ENCODE measurements at places on chromosomes 1 and 21.

DNA sequence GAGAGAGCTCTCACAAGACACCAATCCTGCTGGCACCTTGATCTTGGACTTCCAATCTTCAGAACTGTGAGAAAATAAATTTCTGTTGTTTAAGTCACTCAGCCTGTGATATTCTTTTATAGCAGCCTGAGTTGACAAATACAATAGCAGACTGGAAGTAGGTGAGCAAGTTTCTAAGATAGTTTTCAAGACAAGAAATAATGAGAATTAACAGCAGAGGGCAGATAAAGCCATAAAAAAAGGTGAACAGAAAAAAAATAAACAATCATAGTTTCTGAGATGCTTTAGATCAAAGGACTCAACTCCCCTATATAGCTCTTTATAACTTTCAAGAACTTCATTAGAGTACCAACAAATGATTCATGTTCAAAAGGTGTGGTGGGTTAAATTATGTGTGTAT lies 119.8 kb downstream of the PLPPR5 start:
- no peak for DNase-seq

GRCh38 chr1:19582318-19582717 lies 61.8 kb upstream of the NBL1 start:
- peak; percentile 51 for DNase-seq

DNA sequence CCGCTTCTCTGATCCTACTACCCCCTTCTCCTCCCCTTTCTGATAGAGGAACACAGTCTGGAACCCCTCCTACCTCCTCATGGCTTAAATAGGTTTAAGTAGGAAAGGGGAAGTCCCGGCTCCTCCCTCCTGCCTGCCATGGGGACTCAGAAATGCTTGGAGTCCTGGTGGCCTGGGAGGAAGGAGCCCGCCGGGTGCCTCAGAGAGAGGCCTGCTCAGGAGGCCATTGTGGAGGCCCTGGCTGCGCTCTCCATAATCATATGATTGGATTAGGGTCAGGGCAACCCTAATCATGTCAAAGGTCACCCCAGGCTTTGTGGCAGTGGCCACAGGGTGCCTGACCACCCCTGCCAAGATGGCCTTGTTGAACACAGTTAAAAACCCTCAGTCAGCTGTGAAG lies 29.0 kb downstream of the WNT3A start:
- DNase-seq: no peak

- no peak for DNase-seq
Observed at GRCh38 chr21:42527489-42528158, 14.0 kb downstream of the SLC37A1 start.

GRCh38 chr1:85580872-85581801 lies 576 bp downstream of the CCN1 start:
- DNase-seq: peak; percentile 89

GRCh38 chr1:169914531-169914930 lies 20.8 kb upstream of the SCYL3 start:
- DNase-seq: no peak

DNA sequence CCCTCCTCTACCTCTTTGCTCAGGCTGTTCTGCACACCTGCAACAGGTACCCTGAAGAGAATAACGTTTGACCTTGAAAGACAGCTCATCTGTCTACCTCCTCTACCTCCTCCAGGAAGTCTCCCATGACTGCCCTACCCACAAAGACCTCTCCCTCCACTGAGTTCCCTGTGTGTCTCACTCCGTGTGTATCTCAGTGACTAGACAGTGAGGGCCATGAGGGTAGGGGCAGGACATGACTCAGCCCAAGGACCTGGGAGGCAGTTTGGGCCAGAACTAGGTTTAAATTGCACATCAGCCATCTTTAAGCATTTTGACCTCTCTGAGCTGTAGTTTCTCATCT lies 32.0 kb upstream of the LRP8 start:
- no peak for DNase-seq

GRCh38 chr21:25464275-25464674 lies 143.0 kb downstream of the MRPL39 start:
- no peak for DNase-seq

DNA sequence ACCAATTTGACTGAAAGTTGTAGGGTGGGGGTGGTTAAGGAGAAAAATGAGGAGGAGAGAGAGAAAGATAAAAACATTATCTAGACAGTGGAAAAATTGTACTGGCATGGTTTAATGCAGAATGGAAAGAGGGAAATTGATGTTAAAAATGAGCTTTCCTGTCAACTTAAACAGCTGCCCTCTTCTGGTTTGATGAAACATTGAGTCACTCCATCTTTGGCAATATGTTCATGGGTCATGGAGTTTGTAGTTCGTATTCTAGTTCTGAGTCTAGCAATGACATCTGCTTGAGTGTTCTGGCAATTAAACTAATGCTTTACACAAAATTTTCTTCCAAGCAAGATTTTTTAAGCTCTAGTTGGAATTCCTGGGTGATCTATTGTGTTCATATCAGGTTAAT lies 9.6 kb downstream of the ZNF648 start:
- DNase-seq: no peak

GRCh38 chr1:230818901-230819300 lies 49.4 kb downstream of the C1orf198 start:
- DNase-seq: no peak

All from retina (tissue), 1 donor.